Renal cortical epithelial cell (primary cell): ENCODE measurements at places on chromosomes 16 and 17.

GRCh38 chr17:43614561-43614960 is 47.2 kb downstream of the MEOX1 start:
- no peak for DNase-seq

DNA sequence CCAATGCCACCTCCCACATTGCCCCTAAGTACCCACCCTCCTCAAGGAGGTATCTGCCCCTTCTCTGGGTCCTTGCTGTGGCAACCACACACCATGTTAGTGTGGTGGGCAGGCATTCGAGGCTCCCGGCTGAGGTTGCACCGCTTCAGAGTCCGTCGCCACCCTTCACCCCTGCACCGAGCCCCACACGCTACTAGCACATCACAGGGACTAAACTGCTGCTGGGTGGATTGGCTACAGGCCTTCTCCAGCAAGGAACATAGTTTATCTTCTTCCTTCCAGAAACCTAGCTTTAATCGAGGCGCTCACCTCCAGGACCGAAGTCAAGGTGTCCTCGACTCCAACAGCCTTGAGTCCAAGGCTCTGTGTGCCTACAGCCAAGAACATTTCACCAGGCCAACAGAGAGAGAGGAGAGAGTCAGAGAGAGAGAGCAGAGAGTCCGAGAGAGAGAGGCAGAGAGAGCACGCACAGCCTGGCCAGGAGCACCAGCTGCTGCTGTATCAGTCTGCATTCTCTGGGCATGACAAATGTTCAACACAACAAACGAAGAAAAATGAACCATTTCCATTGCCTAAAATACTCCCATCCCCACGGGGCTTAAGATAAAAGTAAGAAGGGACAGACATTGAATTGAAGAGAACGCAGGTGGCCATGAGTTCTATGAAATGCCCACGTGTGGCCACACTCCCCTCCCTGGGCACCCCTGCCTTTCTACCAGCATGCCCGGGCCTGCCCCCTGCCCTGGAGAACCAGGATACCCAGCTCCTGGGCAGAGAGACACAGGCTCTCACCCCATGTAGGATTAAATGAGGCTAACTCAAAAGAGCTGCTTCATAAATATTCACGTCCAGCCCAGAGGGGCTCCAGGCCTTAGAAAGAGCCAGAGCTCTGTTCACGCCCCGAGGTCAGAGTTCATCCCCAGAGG is 94.9 kb downstream of the RBFOX3 start:
- no peak for DNase-seq

GRCh38 chr17:7717756-7718350 is 309 bp downstream of the DNAH2 start:
- DNase-seq = no peak

DNA sequence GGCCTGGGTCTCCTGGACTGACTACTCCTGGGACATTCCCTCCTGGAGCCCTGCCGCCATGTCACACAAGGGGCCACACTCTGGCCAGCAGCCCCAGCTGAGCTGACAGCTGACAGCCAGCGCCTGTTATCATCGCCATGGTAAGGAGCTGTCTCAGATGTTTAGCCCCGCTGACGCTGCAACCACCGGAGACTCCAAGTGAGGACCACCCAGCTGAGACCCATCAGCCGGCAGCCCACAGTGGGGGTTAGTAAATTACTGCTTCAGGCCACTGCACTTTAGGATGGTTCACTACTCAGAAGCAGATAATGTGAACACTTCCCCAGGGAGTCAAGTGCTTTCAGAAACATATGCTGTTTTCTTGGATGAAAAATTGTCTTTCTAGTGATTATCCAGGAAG is 14.6 kb upstream of the SPHK1 start:
- no peak for DNase-seq

GRCh38 chr16:68782198-68783174 is 45.4 kb downstream of the CDH1 start:
- no peak for DNase-seq

GRCh38 chr17:15965528-15965927 is 20.6 kb downstream of the ADORA2B start:
- no peak for DNase-seq

- peak; percentile 65 for DNase-seq
These were observed at the start of gene PAQR4 for GRCh38 chr16:2968738-2969544. PAQR4 (plus strand) TSS chr16:2969348; CDS start chr16:2969675, 327 bp downstream.

DNA sequence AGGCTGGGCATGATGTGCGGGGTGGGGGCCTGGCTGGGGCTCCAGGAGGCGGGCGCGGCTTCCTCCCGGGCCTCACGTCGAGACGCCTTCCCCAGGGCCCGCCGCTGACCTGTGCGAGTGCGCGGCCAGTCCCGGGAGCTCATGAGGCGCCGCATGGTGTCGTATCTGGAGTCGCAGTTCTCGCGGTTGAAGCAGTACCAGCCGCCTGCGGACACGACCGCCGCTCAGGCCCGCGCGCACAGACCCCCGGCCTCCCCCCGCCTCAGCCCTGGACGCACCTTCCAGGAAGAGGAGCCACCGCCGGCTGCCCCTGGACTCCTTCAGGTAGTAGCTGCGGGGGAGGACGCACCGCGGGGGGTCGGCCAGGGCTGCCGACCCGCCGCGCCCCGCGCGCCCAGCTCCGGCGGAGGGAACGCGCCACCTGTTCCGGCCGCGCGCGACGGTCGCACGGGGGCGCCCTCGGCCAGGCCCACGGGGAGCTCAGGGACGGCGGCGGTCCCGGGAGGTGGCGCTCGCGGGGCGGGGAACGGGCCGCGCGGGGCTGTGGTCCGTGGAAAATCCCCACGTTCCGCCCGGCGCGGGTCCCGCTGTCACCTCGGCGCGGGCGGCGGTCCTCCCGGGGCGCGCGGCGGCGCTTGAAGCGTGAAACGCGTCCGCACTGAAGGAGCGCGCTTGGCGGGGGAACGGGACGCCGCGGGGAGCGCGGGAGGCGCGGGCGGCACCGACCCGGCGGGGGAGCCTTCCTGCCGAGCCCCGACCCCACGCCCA is 1.4 kb downstream of the NOTUM start:
- DNase-seq = no peak

DNA sequence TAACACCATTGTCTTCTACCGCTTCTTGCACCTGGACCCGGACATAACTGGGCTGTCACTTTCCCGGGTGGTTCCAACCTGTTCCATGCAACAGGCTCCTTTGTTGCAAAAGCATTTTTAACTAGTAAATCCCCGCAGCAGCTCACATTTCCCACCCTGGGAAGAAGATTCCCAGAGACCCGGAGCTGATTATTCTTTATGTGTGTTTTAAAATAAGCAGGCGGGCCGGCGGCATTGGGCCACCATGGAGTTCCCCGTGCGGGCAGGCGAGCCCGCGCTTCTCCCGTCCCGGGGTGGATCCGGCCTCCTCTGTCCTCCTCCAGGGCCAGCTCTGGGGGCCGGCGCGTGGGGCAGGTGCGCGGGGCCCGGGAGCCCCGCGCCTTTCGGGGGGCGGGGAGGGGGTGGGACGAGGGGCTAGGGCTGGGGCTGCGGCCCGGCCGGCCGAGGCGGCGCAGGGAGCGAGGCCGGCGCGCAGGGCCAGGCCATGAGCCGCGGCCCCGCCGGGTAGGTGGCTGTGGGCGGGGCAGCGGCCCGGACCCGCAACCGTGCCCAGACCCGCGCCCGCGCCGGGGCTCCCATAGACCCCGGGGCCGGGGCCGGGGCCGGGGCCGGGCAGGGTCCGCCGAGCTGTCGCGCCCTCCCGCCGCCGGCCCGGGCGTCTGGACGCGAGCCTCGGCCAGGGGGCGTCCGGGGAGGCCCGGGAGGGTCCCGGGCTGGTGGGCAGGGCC is 1.7 kb downstream of the CRAMP1 start:
- no peak for DNase-seq

GRCh38 chr16:81879625-81880024 is 100.5 kb downstream of the PLCG2 start:
- DNase-seq = no peak

GRCh38 chr16:17358846-17359245 is 111.9 kb downstream of the XYLT1 start:
- DNase-seq = no peak

GRCh38 chr17:31388770-31389656 is 2.5 kb upstream of the RAB11FIP4 start:
- no peak for DNase-seq

DNA sequence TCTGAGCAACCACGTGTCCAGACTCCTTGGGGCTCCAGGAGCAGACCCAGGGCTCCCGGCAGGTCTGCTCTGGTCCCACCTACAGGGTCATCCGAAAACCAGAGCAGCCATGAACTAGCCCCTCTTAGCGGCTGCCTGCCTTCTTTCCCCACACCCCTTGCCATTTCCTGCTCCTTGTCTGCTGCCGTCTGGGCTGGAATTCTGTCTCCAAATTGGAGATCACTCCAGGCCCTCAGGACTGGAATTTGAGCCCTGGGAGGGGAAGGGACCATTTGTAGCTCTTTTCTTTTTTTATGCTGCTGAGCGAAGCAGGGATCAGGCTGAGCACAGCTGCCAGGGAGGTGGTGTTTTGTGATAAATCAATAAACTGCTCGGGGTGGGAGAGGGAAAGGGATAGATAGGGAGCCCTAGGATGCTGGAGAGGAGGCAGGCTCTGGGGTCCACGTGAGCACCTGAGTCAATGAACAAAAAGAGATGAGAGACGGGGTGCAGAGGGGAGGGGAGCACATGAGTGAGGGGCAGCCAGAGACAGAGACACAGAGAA is 257.5 kb downstream of the ENGASE start:
- no peak for DNase-seq

- no peak for DNase-seq
These were observed 975.3 kb upstream of the SOX9 start for GRCh38 chr17:71145486-71145885.

- peak; percentile 54 for DNase-seq
These were observed 8.5 kb upstream of the SSTR2 start for GRCh38 chr17:73156166-73156840.

- no peak for DNase-seq
These were observed 181.7 kb upstream of the ASIC2 start for GRCh38 chr17:33474789-33475188.

GRCh38 chr16:65125322-65125721 is 3.5 kb upstream of the CDH11 start:
- DNase-seq = peak; percentile 7

DNA sequence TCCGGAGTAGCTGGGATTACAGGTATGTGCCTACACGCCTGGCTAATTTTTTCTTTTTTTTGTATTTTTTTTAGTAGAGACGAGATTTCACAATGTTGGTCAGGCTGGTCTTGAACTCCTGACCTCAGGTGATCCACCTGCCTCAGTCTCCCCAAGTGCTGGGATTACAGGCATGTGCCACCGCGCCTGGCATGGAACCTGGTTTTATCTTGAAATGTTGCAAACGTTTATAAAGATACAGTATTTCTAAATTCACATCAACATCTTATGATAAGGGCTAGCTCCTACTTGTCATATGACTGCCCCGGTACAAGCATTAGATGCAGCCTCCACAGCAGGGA is 1.5 kb upstream of the IST1 start:
- no peak for DNase-seq

GRCh38 chr17:6557040-6557438 is 684 bp upstream of the PITPNM3 start:
- no peak for DNase-seq

DNA sequence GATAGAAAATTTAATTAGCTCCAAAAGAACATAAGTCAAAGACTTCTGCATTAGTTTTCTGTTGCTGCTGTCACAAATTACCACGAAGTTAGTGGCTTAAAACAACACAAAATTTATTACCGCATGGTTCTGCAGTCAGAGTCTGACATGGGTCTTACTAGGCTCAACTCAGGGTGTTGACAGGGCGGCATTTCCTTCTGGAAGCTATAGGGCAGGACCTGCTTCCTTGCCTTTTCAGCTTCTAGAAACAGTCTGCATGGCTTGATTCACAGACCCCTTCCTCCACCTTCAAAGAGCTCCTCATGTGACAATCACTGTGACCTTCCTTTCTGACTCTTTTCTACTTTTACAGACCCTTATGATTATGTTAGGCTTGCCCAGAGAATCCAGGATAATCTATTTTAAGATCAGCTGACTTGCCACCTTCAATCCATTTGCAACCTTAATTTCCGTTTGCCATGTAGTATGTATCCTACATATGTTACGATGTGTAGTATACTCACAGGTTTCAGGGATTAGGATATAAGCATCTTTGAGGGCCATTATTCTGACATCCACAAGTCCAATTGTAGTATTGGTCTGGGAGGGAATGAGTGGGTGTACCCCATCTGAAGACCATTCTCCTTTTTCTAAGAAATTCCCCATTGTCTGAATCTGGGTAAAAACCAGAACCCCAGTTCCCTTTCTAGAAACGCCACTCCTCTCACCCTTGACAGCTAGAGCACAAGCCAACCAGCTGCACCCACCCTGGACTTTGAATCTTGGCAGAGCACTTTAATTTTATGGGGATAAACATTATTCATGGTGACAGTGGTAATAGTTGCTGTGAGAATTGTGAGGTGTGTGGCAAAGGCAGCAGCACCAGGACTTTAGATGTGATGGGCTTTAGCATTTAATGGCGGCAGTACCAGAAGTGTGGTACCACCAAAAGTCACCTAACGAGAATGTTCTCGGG is 265.5 kb downstream of the KCNJ2 start:
- no peak for DNase-seq

DNA sequence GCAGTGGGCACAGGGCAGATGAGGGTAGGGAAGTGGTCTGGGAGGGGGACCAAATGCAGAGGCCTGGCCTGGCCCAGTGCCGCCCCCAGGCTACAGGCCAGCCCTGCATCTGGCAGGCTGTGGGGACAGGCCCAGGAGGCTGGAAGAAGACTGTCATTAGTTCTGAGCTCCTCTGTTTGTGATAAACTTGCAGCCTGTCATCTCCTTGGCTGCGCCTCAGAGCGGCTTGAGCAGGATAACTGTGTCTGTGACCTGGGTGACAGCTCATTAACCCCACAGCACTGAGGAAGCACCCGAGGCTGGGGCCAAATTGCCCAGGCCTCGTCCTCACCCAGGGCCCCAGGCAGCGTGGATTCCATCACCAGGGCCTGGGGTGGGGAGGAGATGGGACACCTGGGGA is 23.9 kb downstream of the ABCC3 start:
- DNase-seq = no peak

- DNase-seq = no peak
These were observed at the start of gene IRX6 for GRCh38 chr16:55323637-55324271. IRX6 (plus strand) TSS chr16:55324203; CDS start chr16:55325092, 889 bp downstream.

DNA sequence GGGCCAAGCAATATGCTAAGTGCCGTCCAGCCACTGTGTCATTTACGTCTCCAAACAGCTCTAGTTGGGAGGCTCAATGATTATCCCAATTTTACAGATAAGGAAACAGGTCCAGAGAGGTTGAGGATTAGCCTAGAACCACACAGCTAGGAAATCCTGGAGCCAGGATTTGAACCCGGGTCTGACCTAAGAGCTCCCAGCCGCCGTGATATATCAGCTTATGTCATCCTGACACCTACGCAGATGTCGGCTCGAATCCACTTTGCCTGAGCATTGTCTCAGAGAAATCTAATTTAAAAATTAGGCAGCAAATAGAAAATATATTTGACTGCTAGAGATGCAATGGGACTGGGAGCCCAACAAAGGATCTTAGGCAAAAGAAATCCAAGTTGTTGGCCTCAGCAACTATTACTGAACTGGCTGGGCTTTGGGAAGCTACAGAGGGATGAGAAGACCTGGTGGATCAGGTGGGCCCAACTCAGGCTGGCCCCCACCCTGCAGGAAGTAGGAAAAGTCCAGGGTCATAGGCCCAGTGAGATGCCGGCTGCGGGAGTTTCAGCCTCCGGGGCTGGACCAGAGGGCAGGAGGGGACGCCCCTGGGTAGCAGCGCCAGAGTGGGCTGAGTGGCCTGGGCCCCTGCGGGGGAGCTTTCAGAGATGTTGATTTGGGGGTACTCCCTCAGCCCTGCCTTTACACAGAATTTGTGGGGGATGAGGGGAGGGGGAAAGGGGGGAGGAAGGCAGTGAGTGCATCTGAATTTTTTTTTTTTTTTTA is 35.1 kb upstream of the IL21R start:
- no peak for DNase-seq
